ENCODE measurements at places on chromosomes 7 and 10.

- DNase-seq: no peak
Observed at GRCh38 chr7:101733713-101734475, 83.5 kb upstream of the CUX1 start.

DNA sequence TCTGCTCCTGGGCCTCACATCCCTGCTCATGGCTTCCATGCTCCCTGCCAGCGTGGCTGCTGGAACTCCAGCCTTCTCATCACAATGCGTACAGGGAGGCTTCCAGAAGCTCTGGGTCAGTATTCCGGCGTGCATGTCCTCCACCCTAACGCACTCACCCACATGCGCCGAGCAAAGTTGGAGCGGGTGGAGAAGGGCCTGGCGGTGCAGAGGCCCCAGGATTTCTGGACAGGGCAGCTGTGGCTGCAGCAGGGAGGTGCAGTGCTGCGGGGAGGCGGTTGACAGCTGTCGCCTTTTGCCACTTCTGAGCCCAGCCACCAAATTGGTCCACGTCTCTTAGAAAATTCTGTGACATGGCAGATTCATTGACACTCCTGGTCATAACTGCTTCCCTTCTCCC is 33.6 kb upstream of the FAM20C start:
- DNase-seq: no peak

GRCh38 chr7:123552641-123553040 is 5.0 kb downstream of the NDUFA5 start:
- DNase-seq: no peak

DNA sequence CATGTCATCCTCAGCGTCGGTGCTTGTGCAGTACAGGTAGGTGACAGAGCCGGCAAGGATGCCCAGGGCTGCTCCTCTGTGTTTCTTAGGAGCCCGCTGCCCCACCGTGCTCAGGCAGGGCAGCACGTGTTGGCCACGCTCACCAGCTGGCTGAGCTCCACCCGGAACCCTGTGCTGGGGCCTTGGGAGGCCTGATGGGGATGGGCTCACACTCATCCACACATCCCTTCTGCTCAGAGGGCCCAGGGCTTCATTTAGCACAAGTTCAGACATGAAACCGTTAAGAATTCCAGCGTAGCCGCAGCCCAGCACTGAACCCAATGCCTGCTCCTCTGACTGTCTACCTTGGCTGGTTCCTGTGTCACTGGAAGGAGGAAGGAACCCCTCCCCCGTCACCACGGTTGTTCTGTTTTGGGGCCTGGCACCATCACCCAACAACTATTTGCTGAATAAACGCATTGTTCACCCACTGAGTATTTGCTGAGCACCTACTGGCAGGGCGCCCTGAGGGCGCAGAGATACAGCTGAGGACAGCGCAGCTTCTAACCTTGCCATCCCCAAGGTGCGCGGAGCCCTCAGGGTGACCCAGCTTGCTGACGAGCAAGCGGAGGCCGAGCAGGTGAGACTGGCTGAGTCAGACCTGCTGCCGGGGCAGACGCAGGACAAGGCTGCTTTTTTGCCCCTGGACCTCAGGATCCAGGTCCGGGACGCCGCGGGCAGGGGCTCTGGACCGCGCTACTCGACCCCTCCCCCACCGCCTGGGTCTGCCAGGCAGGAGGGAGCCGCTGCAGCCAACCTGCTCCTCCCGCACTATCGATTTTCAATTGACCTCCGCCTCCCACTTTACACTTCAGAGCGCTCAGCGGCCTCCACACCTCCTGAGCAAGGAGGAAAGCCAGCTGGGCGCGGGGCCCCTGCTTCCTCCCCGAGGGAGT is 50.6 kb upstream of the RET start:
- DNase-seq: no peak

DNA sequence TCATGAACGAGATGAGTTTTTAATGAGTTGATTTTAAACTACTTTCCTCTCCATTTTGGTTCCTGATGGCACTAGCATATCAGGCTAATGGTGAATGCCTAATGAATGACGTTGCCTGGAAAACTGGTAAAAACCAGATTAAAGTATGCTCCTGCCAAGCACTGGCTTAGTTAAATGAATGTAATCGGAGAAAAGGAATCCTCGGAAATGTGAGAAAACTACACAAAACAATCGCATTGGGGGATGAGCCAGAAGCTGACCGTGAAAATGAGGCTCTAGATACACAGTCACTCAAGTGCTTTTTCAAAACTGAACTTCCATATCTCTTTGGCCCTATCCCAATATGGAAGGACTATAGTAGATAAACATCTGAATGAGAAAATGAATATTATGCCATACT is 153.8 kb upstream of the COL1A2 start:
- DNase-seq: no peak

DNA sequence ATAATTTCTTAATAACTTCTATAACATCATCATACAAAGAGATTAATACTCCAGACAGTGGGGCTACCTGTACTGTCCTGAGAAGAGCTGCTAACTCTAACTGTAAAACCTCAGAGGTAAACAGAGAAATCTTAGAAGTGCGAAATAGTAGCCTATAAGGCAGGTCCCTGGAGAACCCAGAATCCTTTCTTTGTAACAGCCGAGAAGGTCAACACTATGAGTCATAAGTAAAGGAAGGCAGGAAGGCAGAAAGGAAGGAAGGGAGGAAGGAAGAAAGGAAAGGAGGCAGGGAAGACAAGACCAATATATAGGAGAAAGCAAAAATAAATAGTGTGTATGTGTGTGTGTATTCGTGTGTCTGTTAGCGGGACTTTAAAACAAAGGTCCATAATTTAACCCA is 540.6 kb downstream of the ZWINT start:
- no peak for DNase-seq

GRCh38 chr7:130732980-130733930 is 752 bp downstream of the KLF14 start:
- DNase-seq: no peak

DNA sequence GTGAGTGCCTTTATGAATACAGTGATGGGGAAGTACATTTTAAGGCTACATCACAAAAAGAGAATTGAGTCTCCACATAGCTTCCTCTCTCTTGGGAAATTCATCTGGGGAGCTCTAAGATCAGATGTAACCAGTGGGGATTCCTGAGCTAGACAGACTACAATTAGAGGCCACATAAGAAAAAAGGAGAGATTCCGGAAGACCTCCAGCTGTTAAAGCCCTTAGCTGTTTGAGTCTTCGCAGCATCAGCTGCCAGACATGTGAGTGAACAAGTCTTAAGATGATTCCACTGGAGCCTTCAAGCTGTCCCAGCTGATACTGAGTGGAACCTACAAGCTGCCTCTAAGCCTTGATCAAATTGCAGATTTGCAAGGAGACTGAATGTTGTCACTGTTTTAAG is 448.5 kb downstream of the NXPH1 start:
- no peak for DNase-seq

GRCh38 chr7:44709011-44709915 is 39.4 kb upstream of the ZMIZ2 start:
- DNase-seq: no peak

DNA sequence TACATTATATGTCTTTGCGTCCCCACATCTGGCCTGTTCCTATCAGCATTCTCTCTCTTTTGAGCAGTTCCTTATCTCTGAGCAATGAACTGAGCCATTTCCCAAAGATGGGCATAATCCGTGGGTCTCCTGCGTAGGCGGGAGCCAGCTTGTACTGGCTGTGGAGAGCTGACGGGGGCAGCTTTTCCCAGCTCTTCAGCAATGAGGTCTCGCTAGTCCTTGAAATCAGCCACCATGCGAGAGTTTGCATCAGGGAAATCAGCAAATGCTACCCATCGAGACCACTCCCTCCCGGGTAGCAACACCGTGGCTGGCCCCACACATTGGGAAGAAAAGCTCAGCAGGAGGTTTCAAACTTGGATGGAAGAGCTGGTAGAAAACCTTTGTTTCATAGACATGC is 51.9 kb upstream of the FAM180A start:
- DNase-seq: no peak

DNA sequence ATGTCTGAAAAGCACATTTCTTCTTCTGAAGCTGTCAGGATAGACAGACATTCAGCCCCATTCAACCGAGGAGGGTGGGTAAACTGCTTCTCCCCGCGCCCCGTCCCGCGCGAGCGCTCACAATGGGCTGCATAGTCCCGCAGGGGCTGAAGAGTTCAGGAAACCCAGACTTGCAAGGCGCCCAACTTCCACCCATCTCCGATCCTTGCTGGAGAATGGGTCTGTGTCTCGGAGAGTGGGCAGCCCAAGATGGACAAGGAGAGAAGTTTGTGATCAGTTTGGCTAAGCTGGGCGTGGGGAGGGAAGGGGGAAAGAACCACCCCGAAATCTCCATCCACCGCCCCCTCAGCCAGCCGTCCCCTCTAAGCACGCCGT is 686 bp downstream of the AASS start:
- DNase-seq: no peak

- DNase-seq: no peak
Observed at GRCh38 chr7:141271451-141271850, 197.6 kb downstream of the TMEM178B start.

- no peak for DNase-seq
Observed at GRCh38 chr7:33191340-33191739, 62.0 kb downstream of the BBS9 start.

- DNase-seq: no peak
Observed at GRCh38 chr7:112160130-112160770, 45.9 kb downstream of the DOCK4 start.

GRCh38 chr10:71712572-71713134 is 6.9 kb downstream of the C10orf105 start:
- DNase-seq: no peak

DNA sequence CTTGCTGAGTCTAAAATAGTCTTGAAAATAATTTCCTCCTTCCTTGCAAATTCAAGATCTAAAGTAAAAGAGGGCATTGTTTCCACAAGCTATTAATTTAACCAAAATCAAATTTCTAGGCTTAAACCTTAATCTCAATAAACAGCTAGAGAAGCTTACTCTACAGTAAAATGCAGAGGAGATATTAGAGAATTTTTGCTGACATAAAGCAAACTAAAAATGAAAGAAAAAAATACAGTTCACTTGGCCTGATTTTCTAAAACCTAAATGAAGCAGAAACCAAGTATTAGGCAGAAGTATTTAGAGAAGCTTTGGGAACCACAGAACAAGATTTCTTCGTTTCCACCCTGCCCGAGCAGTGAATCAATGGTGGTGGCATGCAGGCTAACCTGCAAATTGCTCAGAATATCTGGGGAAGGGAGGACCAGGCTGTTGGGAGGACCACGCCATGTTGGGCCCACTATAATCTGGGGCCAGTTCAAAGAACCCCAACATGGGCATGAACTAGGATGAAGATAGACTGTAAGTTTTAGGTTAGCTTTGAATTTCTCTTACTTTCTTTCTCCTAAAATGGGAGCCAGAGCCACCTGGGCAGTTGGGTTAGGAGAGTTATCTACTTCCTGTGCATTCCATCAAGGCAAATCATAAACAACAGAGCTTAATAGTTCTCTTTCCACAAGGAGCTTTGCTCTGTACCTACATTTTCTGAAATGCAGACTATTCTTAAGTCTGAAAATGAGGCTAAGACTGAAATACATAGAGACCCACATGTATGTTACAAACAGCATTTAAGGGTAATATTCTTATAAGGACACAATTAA is 4.1 kb downstream of the LAMB1 start:
- no peak for DNase-seq

DNA sequence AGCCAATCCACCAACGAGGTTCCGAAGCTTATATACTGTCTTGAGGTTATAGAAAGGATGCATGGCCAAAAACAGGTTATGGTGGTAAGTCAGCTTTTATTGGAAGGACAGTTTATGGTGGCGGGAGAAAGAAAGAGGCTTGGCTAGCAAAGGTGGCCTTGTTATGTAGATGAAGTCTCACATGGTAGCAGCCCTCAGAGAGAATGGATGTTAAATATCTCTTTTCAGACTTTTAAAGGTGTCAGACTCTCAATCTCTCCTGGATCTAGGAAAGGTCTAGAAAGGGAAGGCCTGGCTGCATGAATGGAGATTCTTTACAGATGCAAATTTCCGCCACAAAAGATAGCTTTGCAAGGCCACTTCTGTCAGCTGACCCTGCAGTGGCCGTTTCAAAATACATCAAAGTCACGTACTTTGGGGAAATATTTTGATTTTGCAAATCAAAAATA is 333.8 kb downstream of the GALNT17 start:
- DNase-seq: no peak

DNA sequence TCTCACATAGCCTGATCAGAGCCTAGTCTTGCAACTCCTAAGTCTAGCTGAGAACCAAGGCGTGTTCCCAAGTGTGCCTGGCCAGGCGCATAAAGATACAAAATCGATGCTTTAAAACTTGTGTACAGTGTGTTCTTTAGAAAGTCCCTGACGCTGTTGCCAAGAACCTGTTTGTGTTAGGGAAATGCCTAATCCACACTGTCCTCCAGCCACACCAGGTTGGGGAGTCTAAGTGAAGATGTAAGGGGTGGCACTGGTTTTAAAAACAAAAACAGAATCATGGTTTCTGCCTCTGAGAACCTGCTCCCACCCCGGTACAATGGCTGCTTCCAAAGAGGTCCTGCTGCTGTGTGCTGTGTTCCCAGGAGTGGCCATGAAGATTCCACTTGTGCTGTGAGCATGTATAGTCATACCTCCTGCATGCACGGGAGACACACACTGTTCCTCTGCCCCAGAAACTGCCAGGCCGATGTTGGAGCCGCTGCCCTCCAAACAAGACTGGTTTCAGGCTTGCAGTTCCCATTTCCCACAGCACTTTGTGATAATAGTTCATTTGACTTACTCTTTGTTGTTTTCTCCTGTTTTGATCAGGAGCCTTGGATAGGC is 88.5 kb downstream of the CCNY start:
- no peak for DNase-seq

DNA sequence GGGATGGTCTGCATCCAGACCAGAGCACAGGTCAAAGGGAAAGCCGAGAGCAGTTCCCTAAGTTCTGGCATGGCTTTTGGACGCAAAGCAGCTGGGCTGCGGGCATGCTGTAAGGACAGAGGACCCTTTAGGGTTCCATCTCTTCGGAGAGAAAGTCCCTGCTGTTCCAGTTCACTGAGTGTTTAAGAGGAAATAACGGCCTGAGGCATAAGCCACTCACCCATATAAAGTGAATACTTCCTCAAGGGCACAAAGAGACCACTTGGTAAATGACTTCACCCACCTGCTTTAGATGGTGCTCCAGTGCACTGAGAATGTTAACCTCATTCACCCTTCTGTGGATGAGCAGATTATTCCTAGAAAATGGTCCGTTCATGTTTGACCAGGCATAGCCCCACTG is 586.7 kb upstream of the GALNT17 start:
- DNase-seq: no peak

DNA sequence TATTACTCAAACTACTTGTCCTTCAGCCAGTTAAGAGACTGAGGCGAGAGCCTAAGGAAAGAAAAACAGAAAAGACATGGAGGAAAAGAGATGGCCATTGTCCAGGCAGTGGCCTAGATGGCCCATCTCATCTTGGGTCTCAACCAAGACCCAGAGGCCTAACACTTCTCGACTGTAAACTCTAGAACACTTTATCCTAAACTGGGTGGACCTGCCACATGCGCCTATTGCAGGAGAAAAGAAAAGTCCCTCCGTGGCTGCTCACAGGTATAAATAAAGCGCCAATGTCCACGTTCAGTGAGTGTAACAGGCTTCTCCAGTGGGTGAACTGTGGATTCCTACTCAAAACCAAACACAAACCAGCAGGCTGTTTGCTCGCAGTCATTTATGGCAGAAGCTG is 92.7 kb upstream of the DDC start:
- DNase-seq: no peak

Measured in AML-193 (cell line).